ENCODE measurements at places on chromosomes 4 and X.

DNA sequence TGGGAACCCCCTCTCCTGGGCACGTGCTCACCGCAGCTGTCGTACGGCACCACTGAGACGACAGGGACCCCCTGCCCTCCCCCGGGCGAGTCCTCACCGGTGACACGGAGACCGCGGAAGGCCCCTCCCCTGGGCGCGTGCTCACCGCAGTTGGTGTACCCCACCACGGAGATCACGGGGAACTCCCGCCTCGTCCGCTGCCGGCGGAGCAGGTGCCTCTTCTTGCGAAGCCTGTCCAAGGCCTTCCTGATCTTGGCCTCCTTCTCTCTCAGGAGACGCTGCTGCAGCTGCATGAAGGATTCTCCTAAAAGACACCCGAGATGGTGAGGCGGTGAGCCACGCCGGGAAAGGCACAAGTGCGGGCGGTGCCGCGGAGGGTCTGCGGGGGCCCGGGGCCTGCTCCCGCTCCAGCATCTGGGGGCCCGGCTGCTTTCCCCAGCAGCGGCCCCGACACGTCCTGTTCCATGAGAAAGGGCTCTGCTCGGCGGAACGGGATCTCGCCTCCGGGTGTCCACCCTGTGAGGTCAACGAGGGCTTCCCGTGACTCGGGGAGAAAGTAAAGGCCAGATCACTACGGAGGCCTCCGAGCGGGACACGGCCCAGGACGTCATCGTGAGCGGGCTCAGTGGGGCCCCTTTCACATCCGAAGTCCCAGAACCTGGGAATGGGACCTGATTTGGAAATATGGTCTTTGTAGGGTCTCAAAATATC, 5.8 kb downstream of the GTPBP6 start:
- no peak for DNase-seq

DNA sequence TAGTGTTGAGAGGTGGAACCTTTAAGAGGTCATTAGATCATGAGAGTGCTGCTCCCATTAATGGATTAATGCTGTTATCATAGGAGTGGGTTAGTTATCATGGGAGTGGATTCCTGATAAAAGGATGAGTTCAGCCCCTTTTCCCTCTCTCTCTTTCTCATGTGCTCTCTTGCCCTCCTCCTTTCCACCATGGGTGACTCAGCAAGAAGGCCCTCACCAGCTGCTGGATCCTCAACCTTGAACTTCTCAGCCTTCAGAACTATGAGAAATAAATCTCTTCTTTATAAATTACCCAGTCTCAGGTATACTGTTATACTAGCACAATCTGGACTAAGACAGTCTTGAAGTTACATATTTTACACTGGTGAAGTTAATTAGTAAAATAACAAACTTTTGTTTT, 10.0 kb upstream of the CDKL5 start:
- peak; percentile 13 for DNase-seq

DNA sequence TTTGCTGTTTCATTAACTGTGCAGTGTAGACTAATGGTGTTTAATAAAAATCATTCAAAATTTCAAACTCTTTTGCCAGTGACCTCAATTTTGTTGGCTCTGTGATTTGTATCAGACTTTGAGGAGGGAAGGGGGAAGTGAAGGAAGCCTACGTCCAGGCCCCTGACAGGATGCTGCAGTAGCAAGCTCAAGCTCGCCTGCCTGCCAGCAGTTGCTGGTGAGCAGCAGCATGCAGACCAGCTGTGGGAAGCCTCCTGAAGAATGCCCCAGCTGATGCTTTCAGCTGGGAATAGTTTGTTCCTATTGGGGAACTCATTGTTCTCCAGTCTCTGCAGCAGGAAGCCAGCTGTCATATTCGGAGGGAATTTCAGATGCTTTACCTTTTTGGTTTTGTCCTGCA, 495.2 kb downstream of the AFF2 start:
- DNase-seq = no peak

- peak; percentile 11 for DNase-seq
Observed at GRCh38 chr4:53450773-53451172, 73.3 kb downstream of the FIP1L1 start.

DNA sequence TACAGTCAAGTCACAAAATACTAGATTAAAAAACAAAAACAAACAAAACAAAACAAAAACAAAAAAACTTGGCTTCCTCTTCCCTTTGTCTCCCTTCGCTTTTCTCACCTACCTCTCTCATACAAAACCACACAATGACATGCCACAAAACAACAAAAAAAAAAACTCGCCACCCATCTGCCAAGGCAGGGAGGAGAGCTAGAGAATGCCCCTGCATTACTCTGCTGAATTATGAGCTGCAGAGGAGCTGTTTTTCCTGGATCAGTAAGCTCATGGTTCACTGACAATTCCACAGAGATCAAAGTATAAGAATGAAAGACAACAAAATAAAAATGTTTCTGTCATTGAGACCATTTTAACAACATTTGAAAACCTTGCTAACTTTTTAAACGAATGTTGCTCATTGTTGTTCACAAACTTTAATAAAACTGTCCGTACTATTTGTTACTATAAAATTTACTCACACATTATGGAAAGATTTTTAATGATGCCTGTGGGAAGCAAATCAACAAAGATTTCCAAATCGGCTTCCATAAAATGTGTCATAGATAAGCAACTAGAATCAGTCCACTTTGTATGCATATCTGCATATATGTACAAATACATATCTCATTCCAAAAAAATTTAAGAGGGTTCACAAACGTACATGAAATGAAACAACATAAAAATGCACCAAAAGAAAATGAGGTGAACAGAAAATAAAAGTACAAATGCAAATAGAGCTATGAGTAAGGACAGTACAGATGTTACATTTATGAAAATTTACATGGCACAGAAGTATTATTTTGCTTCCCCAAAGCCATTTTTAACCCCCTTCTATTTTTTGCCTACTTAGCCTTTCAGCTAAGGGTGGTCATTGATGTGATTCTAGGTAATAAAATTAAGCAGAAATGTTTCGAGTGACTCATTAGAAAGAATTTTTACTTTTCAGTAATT, 252.4 kb upstream of the FAT4 start:
- DNase-seq = no peak

- DNase-seq = no peak
Observed at GRCh38 chr4:173001571-173001970, 167.0 kb upstream of the GALNT7 start.

- peak; percentile 31 for DNase-seq
Observed at GRCh38 chr4:155543126-155543765, 123.4 kb upstream of the GUCY1A1 start.

Measured in brain microvascular endothelial cell (primary cell).